ENCODE measurements at places on chromosomes 13 and 19.

DNA sequence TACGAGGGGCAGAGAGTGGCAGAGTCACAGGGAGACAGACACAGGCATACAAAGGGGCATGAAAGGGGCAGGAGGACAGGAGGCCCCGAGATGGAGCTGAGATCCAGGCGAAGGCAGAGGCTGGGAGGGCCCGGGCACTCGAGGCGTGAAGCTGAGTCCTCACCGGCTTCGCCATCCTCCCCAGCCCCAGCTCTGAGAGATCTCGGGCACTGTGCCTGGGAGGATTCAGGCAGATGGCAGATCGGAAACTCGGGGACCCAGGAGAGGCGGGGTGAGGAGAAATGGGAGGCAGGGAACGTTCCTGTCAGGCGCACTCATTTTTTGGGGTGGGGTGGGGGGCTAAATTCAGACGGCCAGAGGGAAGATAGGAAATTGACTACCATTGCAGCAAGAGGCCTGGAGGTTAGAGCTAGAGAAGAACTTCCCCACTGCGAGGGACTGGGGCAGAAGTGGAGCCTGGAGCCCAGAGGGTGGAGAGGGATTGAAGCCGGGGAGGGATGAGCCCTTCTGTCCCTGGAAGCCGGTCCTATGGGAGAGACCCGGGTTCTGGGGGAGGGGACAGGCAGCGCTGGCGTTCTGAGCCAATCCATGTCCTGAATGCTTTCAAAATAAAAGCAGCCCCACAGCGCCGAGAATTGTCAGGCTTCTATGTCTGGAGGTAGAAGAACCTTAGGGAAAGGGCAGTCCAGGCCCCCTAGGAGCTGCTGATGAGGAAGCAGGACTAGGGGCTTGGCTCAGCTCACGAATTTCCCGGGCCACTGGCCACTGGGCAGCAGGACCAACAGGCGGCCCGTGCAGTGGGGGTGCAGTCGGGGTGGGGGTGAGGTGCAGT is 12.6 kb downstream of the LRRC4B start:
- no peak for DNase-seq

DNA sequence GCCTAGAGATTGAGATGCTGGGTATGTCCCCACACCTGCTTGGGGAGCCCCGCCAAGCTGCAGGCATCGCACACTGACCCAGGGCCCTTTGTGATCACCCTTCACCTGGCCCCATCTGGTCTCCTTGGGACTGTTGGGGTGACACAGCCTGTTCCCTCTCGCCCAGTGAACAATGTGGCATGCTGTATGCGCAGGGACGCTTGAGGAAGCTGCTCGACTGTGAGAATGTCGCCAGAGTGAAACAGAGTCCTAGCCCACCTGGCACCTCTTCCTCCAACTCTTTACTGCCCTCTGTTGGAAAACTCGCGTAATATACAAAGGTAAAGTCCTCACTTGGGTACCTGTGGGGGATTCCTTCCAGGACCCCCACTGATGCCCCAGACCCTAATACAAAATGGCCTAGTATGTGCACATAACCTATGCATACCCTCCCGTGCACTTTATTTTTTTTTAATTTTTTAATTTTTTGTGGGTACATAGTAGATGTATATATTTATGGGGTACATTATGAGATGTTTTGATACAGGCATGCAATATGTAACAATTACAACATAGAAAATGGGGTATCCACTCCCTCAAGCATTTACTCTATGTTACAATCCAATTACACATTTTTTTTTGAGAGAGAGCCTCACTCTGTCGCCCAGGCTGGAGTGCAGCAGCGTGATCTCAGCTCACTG is 9.0 kb downstream of the BLOC1S3 start:
- no peak for DNase-seq

GRCh38 chr19:42345191-42345812 is 19.9 kb downstream of the MEGF8 start:
- DNase-seq = no peak

- DNase-seq = no peak
Observed at GRCh38 chr13:49302817-49303216, 55.1 kb downstream of the CDADC1 start.

DNA sequence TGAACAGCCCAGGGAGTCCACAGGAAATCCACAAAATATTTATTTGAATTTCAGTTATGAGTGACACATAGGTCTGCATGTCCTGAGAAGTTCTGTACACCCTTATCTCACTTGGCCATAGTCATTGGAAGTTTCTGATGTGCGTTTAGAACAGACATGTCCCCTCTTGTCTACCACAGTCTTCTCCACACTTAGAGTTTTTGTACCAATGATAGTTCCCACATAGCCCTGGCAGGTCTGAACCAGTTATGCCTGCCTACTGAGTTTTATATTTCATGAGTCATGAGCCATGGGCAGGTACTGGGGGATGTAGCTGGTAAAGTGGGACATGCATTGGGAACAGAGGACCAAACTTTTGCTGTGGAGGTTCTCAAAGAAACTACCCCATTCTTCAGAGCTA is 11.3 kb downstream of the ZNF132 start:
- DNase-seq = no peak

GRCh38 chr19:20482721-20483120 is 82.9 kb downstream of the ZNF737 start:
- no peak for DNase-seq

- no peak for DNase-seq
Observed at GRCh38 chr13:42279080-42279479, 7.1 kb downstream of the AKAP11 start.

Measured in activated CD4-positive, alpha-beta T cell treated with anti-CD3 and anti-CD28 coated beads, Interleukin-2, amount 50 U/mL, for 24 hours (primary cell).